Type B pancreatic cell (in vitro differentiated cells): ENCODE measurements at places on chromosomes 5 and 9. TPM values are rescaled to one million over a fixed set of nuclear protein-coding genes. Genes with fewer than 3 reads are reported as not detected.

- no peak for DNase-seq
- H3K27ac ChIP-seq: peak overlapping the region; percentile 23
Observed at GRCh38 chr9:35237311-35237710, 75.5 kb downstream of the UNC13B start.

The ZDHHC12 gene
- 25.6 and 53.5 TPM in 2 replicates for total RNA-seq

DNA sequence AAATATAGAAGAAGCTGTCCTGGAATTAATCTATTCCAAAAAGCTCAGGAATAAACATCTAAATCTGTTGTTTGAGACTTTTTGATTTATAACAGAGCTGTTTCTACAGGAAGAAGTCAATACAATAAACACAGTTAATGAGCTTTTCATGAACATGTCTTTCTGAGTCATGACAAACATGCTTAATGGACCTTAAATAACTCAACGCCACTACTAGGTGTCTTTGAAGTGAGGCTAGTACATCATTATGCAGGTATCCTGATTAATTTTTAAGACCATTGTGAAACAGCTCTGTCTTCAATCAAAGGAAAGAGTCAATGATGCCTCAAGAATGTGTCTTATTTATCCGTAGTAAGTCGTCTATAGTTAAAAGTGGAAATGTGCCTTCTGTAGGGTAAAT, 131.6 kb downstream of the GABRB2 start:
- DNase-seq: no peak
- no peak overlapping the region for H3K27ac ChIP-seq
- H3K27me3 ChIP-seq: no peaks in the 10 kb centered on the region
- no peaks in the 10 kb centered on the region for H3K36me3 ChIP-seq
- no peak overlapping the region for H3K4me3 ChIP-seq

The CDC20B gene
- total RNA-seq: 0.38 and 0.92 TPM in 2 replicates

GRCh38 chr9:94300470-94301301, 27.8 kb downstream of the NUTM2F start:
- peaks cover 7% of the 10 kb centered on the region for H3K36me3 ChIP-seq
- DNase-seq: no peak
- H3K27me3 ChIP-seq: no peaks in the 10 kb centered on the region
- no peak overlapping the region for H3K27ac ChIP-seq
- H3K4me1 ChIP-seq: peaks cover 5% of the 10 kb centered on the region

DNA sequence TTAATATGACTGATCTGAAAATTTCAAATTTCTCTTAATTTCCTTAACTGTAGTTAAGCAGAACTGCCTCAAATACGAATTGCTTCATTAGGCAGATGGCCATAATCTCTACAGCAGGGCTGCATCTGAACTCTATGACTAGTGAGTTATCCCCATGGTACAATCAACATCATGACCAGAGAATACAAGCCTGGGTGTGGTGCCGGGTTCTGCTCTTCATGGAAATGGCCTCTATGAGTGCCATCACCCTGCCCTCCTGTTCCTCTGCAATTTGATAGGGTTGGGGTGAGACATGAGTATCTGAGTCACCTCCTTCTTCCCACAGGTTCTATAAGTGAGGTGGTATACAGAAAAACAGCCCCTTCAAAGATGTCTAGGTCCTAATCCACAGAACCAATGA, 235.9 kb downstream of the AP3B1 start:
- H3K4me3 ChIP-seq: no peak overlapping the region
- H3K27me3 ChIP-seq: no peaks in the 10 kb centered on the region
- H3K36me3 ChIP-seq: no peaks in the 10 kb centered on the region
- DNase-seq: no peak
- no peak overlapping the region for H3K27ac ChIP-seq
- peaks cover 7% of the 10 kb centered on the region for H3K4me1 ChIP-seq

GRCh38 chr9:90801241-90801972, at the start of gene SYK:
SYK (plus strand) TSS chr9:90801819; CDS start chr9:90843899, 42,080 bp downstream.
- H3K4me1 ChIP-seq: peaks cover 18% of the 10 kb centered on the region
- no peak for DNase-seq
- H3K4me3 ChIP-seq: peak within 1 kb of the TSS; percentile 89
- H3K27me3 ChIP-seq: peaks cover 64% of the 10 kb centered on the region
- no peaks in the 10 kb centered on the region for H3K36me3 ChIP-seq

The SPATA31D4 gene
- total RNA-seq: not detected in 2 replicates

The MLANA gene
- 12.1 TPM in 1 of 2 replicates, not detected in the other for total RNA-seq

DNA sequence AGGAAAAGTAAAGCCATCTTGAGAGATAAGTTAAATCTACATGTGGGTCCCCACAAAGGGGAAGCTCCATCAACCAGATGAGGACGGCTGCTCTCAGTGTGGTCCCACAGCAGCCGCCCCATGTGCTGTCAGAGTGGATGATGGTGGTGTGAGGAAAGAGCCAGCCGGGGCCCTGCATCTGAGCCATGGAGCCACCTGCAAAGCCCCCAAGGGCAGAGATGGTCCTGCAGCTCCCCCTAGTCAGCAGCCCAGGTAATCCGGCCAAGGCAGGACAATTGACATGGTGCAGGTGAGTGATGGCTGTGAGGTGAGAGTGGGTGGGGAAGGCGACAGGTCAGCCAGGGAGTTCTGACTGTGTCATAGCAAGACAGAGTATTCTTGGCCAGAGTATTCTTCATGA, 458.8 kb downstream of the ICE1 start:
- DNase-seq: no peak
- peaks cover 10% of the 10 kb centered on the region for H3K27me3 ChIP-seq

- no peak overlapping the region for H3K27ac ChIP-seq
- no peak overlapping the region for H3K4me3 ChIP-seq
Observed at GRCh38 chr9:133306242-133307204, 29.5 kb downstream of the SURF6 start.

DNA sequence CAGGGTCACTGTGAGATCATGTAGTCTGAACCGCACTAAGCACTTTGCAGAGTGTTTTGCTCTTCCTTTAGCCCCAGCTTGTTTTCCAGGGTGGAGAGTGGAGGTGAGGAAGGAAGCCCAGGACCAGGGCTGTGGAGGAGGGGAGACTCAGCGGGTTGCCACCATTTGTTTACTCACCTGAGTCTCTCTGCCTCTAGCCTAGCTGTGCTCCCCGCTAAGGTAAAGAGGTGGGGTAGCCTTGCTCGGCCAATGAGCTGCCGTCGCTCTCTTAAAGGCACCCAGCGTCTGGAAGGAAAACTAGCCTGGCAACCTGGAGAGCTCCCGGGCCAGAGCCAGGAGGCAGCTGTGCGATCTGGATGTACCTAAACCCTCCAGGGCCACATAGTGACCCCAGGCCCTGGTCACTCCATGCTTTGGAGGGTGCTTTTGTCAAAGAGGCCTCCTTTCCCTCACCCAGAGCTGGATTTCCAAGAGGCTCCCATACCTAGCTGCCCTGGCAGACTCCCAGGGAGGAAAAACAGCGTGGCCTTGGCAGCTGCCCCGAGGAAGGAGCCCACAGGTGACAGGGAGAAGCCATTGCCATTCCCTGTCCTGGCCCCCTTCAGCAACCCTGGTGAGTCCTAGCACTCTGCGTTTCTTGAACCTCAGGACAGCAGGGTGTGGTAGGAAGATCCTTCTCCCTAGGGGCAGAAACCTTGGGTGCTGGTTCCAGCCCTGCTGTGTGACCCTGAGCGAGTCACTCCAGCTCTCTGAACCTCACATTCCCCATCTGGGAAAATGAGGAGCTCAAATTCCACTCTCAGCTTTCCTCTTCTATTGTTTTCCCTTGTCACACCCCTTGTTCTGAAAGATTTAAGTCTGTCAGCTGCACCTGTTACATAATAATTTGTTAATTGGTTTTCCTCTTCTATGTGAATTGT, 42.4 kb upstream of the LARP1 start:
- peak overlapping the region; percentile 39 for H3K4me3 ChIP-seq
- no peaks in the 10 kb centered on the region for H3K27me3 ChIP-seq
- H3K4me1 ChIP-seq: peaks cover 18% of the 10 kb centered on the region
- no peak for DNase-seq
- H3K36me3 ChIP-seq: no peaks in the 10 kb centered on the region

The TRIM36 gene
- 14.1 and 55.2 TPM in 2 replicates for total RNA-seq

- DNase-seq: no peak
- H3K4me3 ChIP-seq: no peak overlapping the region
- H3K27me3 ChIP-seq: no peaks in the 10 kb centered on the region
- peaks cover 5% of the 10 kb centered on the region for H3K36me3 ChIP-seq
- peak overlapping the region; percentile 8 for H3K27ac ChIP-seq
Observed at GRCh38 chr9:78144663-78145377, 91.1 kb upstream of the CEP78 start.

- H3K4me1 ChIP-seq: peaks cover 52% of the 10 kb centered on the region
- no peaks in the 10 kb centered on the region for H3K36me3 ChIP-seq
- no peaks in the 10 kb centered on the region for H3K27me3 ChIP-seq
- DNase-seq: no peak
- H3K4me3 ChIP-seq: no peak overlapping the region
Observed at GRCh38 chr5:124869426-124870033, 123.1 kb upstream of the ZNF608 start.

The ALDH1A1 gene
- total RNA-seq: 242 and 417 TPM in 2 replicates

The FABP6 gene
- 0.85 and 6.3 TPM in 2 replicates for total RNA-seq

The ELAVL2 gene
- total RNA-seq: 4.5 and 11.6 TPM in 2 replicates

GRCh38 chr5:10418654-10419345, 22.9 kb upstream of the ROPN1L start:
- H3K27ac ChIP-seq: no peak overlapping the region
- no peaks in the 10 kb centered on the region for H3K4me1 ChIP-seq
- DNase-seq: no peak
- peaks cover 42% of the 10 kb centered on the region for H3K36me3 ChIP-seq
- H3K27me3 ChIP-seq: no peaks in the 10 kb centered on the region
- no peak overlapping the region for H3K4me3 ChIP-seq

DNA sequence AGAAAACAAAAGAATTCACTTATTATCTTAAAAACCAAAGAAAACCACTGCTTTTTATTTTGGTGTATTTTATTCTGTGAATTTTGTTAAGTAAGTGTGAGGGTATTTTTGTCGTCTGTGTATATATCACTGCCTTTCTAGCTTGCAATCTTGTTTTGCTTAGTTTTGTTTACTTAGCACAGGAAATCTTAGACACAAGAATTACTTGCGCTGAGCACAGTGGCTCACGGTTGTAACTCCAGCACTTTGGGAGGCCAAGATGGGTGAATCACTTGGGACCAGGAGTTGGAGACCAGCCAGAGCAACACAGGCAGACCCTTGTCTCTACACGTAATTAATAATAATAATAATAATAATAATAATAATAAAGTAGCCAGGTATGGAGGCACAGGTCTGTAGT, 230.3 kb downstream of the PAPPA start:
- H3K4me1 ChIP-seq: peaks cover 5% of the 10 kb centered on the region
- peaks cover 24% of the 10 kb centered on the region for H3K36me3 ChIP-seq
- no peak overlapping the region for H3K27ac ChIP-seq
- H3K4me3 ChIP-seq: no peak overlapping the region
- no peak for DNase-seq
